ENCODE measurements at places on chromosomes 1 and 21.
A peak's percentile ranks its signal among the peaks of the same experiment; 100 is the strongest.

GRCh38 chr1:232244426-232244825, 385.5 kb downstream of the SIPA1L2 start:
- no peak for DNase-seq

DNA sequence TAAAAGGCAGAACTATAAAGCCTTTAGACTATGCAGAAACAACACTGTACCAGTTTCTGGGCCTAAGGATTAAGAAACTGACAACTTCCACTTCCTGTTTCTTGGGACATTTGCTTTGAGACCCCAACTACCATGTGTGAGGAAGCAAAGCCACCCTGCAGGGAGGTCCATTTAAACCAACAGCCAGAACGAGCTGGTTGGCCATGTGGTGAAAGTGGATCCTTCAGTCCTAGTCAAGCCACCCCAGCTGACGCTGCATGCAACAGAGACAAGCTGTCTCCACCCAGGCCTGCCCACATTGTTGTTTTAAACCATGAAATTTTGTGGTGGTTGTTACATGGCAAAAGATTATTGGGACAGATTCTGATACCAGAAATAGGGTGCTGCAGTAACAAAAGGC, 31.8 kb upstream of the SLFNL1 start:
- no peak for DNase-seq

GRCh38 chr1:202811296-202812175, 782 bp downstream of the PCAT6 start:
- peak; percentile 58 for DNase-seq

- no peak for DNase-seq
These were observed 15.8 kb downstream of the ODF2L start for GRCh38 chr1:86380257-86380861.

GRCh38 chr1:156456625-156457465, 43.7 kb downstream of the MEF2D start:
- peak; percentile 98 for DNase-seq

DNA sequence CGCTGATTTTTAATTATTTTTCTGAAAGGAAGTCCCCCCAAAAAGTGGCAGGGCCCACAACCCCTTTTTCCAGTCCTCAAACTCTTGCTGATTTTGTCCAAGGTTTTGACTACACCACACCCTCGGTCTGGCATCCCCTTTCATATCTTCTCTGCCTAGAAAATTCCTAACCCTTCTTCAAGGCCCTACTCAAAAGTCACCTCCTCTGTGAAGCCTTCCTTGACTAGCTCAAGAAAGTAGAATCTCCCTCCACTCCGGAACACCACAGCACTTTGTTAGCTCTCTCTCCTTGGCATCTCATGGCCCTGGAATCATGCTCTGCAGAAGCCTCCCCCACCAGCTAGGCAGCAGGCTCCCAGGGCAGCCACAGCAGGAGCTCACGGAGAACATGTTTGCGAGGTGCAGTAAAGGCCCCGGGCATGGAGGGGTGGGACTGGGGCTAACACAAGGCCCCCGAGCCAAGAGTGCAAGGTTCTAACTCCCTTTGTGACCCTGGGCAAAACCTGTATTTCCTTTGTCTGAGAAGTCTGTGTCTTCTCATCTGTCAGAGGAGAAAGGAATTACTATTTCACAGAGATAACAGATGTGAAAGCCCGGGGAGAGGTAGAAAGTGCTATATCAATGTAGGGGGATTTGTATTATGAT, 17.7 kb upstream of the S100A7 start:
- DNase-seq: no peak

DNA sequence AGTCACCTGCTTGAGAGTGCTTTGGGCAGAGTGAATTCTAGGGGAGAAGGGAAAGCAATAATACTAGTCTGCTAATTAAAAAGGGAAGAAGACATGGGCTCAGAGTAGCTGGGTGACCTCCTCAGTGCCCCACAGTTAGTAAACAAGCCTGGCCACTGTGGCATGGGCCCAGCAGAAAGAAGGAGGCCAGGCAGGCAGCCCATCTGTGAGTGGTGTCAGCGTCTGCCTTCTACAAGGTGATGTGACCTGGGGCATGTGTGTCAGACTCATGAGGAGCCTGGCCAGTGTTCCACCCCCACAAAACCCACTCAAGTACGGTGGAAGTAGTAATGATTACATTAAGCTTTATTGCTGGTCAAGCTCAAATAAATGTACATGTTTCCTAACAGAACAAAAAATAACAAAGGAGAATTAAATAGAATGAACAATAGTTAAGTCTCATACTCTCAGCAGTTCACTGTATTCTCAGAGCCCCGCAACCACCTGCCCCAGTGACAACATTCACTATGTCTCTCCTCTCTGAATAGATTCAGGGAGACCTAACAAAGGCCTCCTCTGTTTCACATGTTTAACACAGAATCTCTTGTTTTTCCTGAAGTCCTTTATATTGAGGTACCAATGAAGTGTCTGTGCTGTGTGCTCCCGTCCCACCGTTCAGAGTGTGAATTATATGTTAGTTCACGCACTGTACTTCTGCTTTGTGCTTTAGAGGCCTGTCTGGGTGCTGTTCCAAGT, 32.5 kb downstream of the SLC22A15 start:
- no peak for DNase-seq

GRCh38 chr1:234132795-234133194, 228.3 kb downstream of the SLC35F3 start:
- no peak for DNase-seq

DNA sequence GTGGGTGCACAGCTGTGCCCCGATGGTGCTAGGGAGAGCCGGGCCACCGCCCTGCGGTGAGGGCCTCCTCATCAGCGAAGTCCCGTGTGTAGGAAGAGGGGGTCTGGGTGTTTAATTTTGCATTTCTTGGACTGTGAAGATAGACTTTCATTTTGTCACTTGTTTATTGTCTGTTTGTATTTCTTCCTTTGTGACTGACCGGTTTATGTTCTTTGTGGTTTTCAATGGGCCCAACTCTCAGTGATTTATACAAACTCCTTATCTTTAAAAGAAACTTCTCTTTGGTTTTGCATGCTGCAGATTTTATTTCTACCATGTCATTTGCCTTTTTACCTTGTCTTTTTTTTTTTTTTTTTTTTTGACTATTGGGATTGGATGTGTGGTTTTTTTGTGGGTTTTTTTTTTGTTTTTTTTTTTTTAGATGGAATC, 65.1 kb downstream of the COL18A1 start:
- DNase-seq: no peak

DNA sequence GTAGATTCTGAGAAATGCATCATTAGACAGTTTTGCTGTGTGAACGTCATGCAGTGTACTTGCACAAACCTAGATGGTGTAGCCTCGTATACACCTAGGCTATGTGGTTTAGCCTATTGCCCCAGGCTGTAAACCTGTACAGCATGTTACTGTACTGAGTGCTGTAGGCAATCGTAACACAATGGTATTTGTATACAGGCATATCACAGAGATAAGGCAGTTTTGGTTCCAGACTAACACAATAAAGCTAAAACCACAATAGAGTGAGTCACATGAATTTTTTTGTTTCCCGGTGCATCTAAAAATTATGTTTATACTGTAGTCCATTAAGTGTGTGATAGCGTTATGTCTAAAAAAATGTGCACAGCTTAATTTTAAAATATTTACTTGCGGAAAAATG, 6.9 kb downstream of the IL10RB start:
- DNase-seq: no peak

DNA sequence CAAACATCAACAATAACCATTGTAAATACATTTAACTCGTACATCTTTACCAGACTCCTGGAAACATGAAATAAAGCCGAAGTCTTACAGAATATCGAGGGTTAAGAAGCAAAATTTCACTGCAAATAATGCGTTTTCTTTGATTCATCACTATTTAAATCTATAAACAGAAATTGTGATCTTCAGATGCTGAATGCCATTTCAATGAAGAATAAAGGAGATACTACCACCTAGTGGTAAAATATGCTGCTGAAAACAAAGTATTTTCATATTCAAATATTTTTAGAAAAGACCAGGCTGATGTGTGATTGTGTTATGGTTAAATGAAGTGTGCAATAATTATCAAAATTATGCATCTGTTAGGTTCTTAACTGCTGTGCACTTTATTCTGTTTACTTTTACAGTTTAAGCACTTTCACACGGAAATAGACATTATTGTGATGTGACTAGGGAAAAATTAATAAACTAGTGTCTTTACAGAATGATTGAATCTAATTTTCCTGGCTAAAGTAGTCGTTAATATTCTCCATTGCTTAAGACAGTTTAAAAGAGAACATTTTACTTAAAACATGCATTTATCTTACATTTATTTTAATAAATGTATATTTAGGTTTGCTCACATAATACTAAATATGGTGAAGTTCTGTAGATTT, 1093.1 kb downstream of the MRPL39 start:
- no peak for DNase-seq

DNA sequence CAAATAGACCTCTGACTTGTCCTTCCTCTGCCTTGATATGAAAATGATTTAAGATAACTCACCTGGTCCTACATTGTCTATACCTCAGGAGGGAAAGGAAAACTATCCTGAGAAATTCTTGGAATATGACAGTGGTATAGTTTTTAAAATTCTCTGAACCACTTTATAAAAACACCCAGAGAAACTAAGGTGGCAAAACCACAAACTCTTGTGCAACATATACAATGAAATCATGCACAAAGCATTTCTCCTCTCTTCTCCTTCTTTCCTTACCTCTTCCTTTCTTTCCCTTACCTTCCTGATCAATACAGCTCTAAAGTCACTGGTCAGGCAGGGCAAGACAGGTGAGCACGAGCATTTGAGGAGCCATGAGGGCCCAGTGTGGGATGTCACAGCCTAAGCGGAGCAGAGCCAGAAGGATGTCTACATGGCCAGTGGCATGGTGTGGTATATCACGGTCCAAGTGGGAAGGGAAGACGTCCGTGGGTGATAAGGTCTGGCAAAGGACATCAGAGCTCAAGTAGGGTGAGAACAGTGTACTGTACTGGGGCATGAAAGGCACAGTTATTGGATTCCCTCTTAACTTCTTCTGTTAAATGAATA, 543.3 kb downstream of the DPYD start:
- no peak for DNase-seq

GRCh38 chr1:11285883-11286734, 13.1 kb downstream of the UBIAD1 start:
- no peak for DNase-seq

DNA sequence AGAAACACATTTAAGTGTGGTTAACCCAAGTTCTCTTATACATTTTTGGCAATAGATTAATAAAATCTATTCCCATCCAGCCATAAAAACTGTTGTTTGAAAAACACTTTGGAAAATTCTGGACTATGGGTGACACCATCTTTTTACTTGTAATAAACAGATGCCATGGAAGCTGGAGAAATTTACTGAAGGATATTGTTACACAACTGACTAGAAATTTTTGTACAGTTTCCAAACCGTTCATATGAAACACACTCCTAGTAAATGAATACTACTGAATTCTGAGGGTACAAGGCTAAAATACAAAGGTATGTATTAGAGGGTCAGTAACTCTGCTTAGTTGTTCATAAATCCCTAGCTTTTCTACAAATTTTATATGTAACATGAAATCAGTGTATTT, 48.7 kb downstream of the TRIM33 start:
- no peak for DNase-seq

DNA sequence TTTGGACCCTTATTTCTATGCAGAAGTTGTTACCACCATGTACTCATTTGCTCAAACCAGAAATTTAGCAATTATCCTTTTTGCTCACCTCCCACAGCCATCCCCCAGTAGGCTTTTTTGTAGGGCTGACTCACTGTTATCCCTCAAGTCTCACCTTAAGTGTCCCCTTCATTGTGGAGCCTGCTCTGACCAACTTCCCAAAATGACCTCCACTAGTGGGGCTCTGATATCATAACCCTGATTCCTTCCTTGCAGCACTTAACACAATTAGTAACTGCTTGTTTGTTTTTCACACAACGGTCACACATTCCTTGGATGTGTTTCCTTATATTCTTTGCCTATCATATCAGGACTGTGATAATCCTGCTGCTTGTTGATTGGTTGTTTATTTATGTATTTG, 76.7 kb downstream of the PATJ start:
- no peak for DNase-seq

DNA sequence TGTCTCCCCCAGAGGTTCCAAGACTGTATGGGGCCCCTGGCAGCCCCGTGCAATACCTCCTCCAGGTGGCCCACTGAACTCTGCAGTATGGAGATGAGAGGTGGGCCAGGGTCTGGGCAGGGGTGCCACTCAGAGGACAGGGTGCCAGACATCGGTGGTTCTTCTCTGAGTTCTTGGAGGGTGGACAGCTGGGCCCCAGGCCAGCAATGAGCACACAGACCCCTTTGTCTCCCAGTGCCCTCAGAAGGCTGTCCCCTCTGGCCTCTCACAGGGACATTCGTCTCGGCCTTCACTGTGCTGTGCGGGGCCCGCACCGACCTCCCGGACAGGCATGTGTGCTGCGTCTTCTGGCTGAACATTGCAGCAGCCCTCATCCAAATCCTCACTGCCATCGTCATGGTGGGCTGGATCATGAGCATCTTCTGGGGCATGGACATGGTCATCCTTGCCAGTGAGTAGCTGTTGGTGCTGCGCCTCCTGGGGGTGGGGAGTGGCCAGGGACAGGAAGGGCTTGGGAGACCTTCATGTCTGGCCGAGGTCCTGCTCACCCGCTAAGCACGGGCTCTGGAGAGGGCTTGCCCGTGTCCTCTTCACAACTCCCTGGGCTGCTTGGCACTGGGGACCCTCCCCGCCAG, 48.1 kb downstream of the STUM start:
- no peak for DNase-seq

GRCh38 chr1:111846842-111847241, 91.1 kb downstream of the DDX20 start:
- no peak for DNase-seq

All from colonic mucosa (tissue), 4 donors.